Inflammatory macrophage (primary cell): ENCODE measurements at places on chromosomes 2 and 18.
A peak's percentile ranks its signal among the peaks of the same experiment; 100 is the strongest.

DNA sequence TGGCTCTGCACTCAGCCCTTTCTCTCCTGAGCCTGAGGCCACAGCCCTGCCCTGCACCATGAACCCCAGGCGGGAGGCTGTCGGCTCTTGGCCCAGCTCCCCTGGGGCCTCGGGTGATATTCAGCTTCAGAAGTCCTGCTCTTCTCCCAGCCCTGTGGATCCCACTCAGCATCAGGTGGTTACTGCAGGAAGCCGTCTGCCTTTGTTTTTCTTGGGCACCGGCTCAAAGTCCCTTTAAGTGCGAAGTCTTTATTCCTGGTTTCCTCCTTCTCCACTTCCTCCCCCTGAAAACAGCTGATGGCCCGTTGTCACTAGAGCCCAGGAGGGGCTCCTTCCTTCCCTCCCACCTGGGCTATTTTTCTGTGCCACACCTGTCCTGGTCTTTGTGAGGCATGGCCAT lies 161.5 kb upstream of the BCL2L11 start:
- DNase-seq: no peak

DNA sequence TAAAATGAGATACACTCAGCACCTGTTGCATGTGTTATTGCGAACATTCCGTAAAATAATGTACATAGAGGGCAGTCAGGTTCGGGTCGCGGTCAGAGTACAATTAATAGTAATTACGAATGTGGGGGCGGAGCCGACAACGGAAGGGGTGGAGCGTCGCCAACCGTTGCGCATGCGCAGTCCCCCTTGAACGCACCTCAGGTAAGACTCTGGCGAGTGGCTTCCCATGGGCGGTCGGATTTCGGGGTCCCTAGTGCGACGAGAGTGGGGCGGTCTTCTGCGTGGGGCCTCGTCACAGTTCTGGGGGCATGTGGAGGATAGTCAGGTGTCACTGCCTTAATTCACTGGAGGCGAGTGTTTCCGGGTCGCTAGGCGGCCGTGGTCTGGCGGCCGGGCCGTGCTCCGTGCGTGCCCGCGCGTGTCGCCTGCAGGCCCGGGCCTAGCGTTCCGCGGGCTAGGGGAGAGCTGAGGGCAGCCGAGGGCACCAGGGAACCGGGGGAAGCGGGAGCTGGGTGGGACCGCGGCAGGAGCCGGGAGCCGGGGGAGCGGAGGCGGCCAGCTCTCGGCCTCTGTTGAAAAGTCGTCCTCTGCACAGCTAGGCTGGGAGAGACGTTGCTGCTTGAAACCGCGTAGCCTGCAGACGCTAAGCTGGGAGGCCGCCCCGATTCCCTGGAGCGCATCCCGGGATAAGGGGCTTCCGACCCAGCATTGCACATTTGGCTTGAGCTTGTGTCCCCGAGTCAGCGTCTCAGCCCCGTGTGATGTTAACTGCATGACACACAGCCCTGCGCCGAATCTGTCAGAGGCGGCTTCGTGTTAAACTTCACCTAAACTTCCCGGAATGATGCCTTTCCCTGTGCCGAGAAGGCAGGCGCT lies at the start of gene CEBPZOS:
Gene CEBPZOS (plus strand): TSS at position 177 of the 876 bp plus-strand sequence. CDS start 3,209 bp downstream, outside the sequence.
- peak; percentile 81 for DNase-seq

DNA sequence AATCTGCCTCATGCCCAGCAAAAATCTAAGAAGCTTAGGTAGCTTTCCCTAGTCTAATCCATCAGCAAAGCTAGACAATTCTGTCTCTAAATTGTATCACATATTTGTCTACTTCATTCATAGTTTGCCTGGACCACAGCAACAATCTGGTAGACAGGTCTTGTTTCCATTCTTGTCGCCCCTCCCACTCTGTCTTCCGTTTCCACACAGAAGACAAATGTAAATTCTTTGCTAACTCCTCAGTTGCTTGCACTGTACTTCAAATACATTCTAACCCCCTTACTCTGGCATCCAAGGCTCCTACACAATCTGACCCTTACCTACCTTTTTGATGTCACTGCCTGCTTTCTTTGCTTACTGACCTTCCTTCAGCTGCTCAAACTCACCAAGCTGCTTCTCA lies 40.1 kb downstream of the THUMPD2 start:
- no peak for DNase-seq

- DNase-seq: no peak
Measured at GRCh38 chr18:76405280-76405679, 89.8 kb downstream of the ZNF516 start.

DNA sequence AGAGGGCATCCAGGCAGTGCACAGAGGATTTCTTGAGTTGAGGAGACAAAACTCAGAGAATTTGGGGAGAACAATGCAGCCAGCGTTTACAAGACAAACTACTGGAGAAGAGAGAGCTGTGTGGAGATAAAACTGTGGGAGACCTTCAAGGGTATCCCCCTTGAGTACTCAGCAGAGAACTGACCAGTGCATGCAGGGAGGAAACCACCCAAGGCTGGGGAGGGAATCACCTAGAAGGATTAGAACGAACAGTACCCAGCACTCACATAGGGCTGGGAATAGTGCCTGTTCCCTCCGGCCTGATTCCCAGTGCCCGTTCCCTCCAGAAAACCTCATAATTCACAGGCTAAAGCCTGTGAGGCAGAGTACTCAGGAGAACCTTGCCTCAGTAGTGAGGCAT lies 61.9 kb upstream of the YPEL5 start:
- no peak for DNase-seq

DNA sequence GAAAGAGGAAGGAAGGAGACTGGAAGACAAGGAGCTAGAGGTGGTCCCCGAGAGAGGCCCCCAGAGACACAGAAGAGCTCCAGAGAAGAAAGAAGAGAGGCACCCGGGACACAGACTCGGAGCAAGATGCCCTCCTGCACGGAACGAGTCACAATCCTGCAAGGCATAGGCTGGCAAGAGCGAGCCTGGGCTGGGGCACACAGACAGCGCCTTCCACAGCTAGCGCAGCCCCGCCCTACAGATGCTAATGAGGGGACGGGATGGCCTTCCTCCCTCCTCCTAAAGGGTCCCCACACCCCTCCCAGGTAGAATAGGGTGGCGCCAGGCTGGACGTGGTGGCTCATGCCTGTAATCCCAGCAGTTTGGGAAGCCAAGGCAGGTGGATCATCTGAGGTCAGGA lies 19.8 kb upstream of the GPR17 start:
- DNase-seq: no peak

DNA sequence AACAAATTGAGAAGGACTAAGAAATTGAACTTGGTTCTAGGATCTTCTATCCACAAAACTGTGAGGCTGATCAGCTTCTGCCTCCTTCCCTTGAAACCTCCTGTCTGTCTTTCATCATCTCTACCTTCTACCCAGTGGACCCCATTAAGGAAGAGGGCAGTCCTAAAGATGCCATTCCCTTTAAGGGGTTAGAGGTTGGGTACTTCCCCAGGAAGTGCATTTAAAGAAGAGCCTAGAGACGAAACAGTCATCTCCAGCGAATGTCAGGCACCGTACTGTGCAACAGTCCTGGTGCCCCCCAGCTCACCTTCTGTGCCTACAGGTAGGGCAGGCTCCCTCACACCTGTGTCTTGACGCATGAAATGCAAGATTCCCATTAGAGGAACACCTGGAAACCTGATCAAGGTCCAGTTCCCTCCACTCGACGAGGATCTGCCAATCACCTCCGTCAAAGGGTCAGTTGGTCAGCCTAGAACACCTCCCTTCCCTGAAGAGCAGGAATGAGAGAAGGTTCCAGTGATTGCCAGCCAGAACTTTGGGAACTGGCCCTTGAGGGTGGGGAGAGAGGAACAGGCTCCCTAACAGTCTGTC lies 20.9 kb downstream of the LOXHD1 start:
- DNase-seq: no peak

- DNase-seq: peak; percentile 66
Measured at GRCh38 chr18:46034230-46034629, 37.8 kb downstream of the PSTPIP2 start.

DNA sequence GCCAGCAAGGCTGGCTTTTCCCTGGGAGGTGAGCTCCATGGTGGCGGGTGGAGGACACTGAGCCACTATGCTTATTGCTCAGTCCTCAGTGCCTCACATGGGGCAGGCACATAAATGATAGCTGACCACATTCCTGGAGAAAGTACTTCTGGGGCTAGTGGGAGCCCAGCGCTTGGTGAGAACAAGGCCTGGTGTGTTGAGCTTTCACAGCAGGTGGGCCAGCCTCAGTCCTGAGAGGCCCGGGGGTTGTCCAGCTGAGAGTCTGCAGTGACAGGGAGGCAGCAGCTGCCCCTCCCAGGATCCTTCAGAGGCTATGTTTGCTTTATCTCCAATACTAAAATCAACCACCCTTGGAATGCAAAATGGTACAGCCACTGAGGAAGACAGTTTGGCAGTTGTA lies 217.7 kb downstream of the ZBTB7C start:
- no peak for DNase-seq

GRCh38 chr2:32532961-32533360 lies 94.9 kb upstream of the TTC27 start:
- no peak for DNase-seq

- no peak for DNase-seq
Measured at GRCh38 chr18:5604778-5605177, 61.0 kb upstream of the EPB41L3 start.

GRCh38 chr2:84942964-84943421 lies 28.0 kb upstream of the KCMF1 start:
- peak; percentile 53 for DNase-seq

- DNase-seq: no peak
Measured at GRCh38 chr2:221203125-221203524, 369.0 kb downstream of the EPHA4 start.

- DNase-seq: no peak
Measured at GRCh38 chr2:124258140-124258880, 233.2 kb downstream of the CNTNAP5 start.

DNA sequence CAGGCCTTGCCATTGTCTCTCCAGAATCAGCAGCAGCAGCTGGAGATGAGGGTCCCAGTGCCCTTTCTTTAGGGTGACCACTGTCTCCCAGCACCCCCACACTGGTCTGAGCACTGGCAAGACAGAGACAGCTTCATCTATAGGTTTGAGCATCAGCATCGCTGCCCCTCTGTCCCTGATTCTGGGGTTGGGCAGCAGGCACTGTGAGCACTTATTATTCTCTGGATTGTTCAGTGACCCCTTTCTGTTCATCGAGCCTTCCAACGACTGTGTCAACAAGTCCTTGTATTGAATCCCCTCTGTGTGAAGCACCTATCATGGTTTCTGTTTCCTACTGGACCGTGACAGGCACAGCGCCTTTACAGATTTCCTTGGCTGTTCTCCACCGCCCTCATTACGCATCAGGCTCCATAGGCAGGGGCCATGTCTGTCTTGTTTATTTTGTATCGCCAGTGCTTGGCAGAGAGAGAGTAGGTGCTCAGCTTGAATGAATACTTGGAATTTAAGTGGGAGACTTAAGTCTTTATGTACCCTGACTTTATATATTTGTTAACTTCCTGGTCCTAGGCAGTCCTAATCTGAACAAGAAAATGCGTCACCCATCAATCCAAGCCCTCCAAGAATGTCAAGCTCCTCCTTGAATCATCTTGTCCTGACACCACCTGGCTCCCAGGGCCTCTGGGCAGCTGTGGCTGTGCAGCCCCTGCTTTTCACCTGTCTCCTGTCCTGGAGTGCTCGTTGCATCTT lies 11.4 kb downstream of the MALL start:
- DNase-seq: no peak

DNA sequence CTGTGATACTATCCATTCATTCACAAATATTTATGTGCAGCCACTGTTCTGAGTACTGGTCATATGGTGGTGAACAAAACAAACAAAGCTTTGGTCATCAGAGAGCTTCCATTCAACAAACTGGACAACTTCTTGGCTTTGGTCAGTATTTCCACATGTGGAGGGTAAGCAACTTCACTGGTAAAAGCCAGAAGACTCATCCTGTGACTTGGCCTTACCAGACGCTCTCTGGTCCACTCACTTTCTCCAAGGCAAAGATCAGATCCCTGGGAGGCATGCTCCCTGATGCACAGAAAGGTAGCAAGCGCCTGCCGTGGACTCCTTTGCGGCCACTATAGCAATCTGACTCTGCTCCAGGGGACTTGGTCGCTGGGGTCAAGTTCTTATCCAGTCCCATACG lies 179.5 kb downstream of the EN1 start:
- DNase-seq: no peak

- DNase-seq: no peak
Measured at GRCh38 chr2:85611217-85611704, 605 bp downstream of the C2orf68 start.

DNA sequence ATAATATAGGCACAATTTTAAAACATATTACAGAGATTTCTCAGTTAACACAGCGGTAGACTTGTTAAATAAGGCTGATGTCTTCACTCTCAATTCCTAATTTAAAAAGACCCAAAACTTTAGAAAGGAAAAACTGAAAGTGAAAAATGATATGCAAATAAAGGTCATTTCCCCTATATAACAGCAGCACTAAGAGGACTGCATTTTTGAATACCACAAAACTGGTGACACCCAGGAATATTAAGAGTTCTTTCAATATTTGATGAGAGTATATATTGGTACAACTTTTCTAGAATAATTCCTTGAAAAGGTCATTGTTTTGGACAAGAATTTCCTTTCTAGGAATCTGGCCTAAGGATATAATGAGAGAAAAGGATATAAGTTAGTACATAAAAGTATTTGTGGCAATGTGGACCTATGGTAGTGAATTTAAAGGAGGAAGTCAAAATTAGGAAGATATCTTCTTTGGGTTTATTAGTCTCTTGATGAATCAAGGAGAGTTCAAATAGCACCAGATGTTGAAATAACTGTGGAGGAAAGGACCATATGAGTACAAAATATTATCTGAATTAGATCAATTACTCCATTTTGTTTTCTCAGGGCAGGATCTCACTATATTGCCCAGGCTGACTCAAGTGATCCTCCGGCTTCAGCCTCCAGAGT lies 70.3 kb downstream of the TMEM237 start:
- DNase-seq: no peak
